SW 1271 (cell line): ENCODE measurements at places on chromosomes 3 and 15.

DNA sequence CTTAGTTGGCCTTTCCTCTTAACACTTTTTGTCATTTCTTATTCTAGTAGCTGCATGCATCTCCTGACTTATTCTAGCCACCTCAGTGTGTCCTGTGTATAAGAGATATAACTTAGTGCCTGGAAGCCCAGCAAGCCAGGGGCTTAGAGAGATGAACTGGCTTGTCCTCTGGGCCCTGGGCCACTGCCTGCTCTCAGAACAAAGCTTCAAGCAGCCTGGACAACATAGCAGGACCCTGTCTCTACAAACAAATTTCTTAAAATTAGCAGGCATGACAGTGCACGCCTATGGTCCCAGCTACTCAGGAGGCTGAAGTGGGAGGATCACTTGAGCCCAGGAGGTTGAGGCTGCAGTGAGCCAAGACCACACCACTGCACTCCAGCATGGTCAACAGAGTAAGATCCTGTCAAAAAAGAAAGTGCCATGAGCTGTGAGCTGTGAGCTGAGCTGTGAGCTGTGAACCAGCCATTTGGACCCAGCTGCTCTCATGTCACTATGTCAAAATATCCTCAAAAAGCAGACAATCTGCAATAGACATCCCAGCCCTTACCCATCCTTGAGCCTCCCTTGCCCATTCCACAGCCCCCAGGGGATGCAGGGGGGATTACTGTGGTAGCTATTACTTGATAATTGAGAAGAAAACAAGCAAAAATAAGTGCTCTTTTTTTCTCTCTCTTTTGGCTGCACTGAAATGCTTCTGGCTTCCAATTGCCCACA lies 174.5 kb downstream of the OPA1 start:
- DNase-seq: no peak

- no peak for DNase-seq
Measured at GRCh38 chr3:10887015-10887414, 71.0 kb downstream of the SLC6A11 start.

DNA sequence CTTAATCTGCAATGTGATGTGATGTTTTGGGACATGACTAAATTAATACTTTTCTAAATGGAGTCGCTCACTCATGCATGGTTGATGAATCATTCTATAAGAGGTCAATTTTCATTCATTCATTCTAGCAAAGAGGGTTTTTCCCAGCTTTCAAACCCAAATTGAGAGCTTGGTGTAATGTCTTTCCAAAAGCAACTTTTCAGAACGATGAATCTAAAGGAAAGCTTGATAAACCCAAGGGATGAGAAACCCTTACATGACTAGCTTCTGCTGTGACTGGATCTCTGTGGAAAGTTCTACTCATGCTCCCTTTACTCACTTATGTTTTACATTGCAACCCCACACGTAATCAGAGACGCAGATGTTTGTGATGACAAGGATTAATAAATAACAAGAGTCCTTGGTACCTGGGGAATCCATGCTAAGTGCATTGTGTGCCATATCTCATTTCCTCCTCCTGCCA lies 47.7 kb downstream of the PDZRN3 start:
- no peak for DNase-seq

DNA sequence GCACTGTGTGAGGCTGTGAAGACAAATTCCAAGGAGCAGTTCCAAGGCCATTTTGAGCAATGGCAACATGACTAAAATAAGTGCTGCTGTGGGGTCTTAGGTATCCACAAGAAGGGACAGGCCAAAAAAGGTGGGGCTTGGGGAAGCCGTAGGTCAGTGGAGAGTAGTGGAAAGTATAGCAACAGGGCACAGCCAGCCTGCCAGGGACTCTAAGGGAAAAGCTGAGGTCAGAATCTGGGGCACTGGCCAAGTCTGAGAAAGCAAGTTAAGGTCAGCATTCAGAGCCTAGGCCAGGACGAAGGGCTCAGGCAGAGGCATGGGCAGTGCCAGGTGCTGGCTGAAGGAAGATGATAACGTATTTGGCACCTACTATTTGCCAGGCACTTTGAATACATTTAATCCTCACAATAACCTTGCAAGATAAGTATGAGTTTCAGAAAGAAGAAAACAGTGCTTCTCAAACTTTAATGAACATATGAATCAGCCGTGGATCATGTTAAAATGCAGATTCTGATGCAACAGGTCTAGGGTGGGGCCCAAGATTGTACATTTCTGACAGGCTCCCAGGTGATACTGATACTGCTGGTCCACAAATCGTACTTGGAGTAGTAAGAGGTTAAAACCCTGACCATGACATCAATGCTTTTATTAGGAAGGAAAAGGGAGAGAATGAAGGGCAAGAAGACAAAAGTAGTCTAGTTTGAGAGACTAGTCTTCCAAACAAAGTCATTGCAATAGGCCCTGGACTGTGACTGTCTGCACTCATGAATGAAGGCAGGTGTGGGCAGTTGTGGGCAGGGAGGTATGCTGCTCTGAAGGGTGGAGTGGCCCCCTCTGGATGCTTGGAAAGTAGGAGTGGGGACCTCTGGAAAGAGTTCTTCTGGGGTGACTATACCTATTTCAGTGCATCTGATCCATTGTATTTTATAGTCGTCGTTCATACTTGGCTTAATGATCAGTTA lies 106.3 kb upstream of the ANKRD28 start:
- no peak for DNase-seq

DNA sequence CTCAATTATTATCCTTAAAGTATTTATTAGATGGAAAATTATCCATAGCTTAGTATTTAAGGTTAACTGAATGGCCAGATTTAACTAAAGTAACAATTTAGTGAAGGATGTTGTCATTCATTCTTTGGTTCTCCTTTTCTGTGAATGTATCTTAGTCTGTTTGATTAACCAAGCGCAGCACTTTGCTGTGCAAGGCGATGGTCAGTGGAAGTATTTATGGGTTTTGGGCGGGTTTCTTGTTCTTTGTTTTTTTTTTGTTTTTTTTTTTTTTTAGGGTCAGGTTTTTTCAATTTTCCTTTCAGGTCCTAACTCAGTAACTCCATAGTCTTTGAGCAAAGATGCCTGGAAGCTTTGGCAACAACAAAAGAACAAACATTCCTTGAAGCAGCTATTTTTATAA lies 328.8 kb downstream of the PTPRG start:
- no peak for DNase-seq

DNA sequence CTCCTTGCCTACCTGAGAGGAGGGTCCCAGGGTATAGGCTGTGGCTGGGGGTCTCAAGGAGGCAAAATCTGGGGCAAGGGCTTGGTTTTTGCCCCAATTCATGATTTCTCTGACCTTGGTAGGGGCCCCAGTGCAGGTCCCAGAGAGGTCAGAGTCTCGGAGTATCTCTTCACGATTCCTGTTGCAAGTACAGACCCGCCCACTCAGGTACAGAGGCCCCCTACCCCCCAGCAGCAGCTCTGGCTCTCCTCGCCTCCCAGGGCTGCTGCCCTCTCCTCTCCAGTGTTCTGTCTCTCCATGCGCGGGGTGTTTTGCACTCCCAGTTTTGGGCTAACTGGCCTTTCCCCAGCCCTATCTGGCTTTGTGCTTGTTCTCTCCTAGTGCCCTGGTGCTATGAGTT lies 5.4 kb upstream of the JMJD7 start:
- no peak for DNase-seq

DNA sequence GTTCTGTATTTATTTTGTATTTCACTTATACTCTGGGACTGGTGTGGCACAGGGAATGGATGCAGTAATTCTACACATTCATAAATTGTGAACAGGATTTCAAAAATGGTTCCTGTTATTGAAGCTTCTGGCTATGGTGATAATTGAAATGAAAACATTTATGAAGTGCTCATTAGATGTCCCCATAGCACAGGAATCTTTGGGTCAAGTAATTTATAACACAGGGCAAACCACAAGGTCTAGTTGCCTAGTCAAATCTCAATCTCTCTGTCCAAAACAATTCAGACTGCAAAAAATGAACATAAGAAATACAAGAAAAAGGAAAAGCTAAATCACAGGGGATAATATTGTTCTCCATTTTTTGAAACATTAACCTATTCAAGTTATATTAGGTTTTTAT lies 117.5 kb upstream of the PTPRG start:
- DNase-seq: no peak

DNA sequence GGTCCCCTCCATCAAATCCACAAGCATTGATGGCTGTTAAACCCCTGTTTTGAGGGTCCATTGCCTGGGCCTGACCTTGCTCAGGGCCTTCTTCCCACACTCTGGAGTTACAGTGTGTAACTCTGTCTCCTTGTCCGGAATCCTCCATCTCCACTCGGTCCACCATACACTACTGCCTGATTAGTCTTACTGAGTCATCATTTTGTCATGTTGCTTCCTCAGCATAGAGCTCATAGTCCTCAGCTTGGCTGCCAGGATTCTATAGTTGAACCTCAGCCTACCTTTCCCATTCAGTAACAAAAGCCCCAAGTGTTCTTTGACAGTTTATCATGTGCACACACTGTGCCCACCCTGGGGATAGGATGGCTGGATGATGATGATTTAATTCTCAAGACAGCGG lies 113.0 kb downstream of the PDE8A start:
- no peak for DNase-seq

GRCh38 chr3:18208091-18208490 lies 217.0 kb downstream of the SATB1 start:
- no peak for DNase-seq

DNA sequence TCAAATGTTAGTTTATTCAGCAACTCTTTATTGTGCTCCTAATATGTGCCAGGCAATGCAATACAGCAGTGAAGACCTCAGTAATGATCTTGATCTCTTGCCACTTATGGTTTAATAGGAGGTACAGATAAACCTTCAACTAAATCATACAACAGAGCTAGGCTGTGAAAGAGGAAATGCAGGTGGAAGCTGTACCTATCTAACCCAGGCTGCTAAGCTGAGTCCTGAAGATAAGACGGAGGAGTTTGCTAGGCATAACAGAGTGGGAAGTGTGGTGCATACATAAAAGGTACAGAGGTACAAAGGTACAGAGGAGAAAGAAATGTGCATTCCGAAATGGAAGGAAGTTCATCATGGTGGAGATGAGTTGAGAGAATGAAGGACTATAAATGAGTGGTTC lies 35.0 kb downstream of the KBTBD8 start:
- no peak for DNase-seq

DNA sequence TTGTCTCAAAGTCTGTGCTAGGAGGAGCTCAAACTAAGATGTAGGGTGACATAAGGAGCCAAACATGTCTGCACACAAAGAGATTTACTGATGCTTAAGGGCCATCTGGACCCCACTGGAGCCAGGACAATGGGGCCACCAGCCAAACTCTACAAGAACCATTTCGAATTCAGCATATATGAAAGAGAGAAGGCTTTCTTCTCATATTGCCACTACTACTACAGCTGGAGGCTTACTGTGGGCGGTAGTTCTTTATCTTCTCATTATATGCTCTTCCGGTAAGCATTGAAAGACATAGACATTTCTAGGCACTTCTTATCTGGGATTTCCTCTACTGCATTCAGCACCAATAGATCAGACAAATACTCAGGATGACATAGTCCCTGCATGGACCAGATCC lies 404.4 kb upstream of the PROK2 start:
- no peak for DNase-seq

DNA sequence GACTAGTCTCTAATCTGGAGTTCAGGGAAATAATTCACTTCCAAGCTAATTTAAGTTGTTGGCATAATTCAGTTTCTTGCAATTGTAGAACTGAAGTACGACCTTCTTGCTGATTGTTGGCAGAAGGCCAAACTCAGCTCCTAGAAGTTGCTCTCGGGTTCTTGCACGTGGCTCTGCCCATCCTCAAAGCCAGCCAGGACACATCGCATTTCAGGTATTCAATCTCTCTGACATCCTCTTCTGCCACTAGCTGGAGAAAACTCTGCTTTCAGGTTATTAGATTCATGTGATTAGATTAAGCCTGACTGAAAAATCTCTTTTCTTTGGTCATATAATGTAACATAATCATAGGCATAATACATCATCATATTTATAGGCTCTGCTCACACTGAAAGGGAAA lies 362.0 kb downstream of the ZPLD1 start:
- no peak for DNase-seq

GRCh38 chr3:111961461-111962164 lies 17.2 kb upstream of the ABHD10 start:
- no peak for DNase-seq

DNA sequence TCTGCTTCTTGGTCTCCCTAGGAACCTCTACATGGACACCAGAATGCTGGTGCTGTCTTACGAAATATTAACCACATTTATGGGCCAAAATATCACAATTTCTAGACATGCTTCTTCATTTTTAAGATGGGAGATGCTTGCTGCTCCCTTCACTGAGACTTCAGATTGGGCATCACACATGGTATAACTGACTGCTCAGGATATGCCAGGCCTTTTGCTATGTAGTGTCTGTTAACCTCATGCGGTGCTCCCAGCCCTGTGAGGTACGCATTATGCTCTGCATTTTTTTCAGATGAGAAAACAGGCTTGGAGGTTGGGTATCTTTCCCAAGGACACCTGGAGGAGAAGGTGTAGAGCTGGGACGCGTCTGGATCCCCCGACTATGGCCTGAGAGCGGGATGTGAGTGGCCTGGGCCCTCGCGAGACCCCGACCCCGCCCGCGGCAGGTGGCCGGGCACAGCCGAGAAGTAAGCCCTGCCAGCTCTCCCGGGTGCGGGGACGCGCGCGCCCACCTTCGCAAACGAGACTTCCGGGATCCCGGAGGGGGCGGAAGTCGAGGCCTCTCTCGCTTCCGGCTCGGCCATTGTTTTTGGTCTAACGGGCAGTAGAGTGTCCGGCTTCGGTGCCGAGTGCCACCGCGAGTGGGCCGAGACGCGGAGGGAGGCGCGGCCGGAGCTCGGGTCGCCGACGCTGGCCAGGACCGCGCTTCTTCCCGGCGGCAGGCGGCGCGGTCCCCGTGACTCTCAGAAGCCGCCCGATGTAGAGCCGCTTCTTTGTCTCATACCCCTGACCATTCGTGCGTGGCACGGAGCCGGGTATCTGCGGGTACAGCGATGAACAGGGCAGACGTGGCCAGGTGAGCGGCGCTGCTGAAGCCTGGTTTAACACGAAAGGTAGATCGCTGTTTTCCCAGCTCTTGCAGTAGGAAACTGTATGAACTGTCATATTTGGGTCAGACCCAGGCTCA lies at the start of gene ZKSCAN7:
Gene ZKSCAN7 (plus strand): TSS at position 568 of the 967 bp plus-strand sequence. CDS start 1,855 bp downstream, outside the sequence.
- peak; percentile 4 for DNase-seq

GRCh38 chr3:57805266-57805665 lies 49.2 kb downstream of the SLMAP start:
- no peak for DNase-seq

GRCh38 chr15:68696414-68697363 lies 117.9 kb downstream of the CORO2B start:
- DNase-seq: no peak

DNA sequence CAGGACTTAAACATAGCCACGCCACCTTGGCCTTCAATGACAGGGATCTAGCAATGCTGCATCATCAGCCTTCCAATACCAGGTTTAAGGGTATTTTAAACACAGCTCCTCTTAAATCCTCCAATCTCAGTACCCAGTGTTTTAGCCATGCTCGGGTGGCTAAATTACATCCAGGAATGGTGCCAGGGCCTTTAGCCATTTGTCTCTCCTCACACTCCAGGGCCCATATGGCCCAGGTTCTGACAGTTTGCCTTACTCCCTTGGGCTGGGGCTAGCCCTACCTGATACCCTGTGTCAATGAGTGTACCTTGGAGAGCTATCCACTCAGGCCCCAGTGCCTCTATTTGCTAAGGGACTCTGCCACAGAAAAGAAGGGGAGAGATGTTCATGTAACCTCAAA lies 29.4 kb downstream of the ZNF589 start:
- DNase-seq: no peak

GRCh38 chr15:55366981-55367380 lies 41.2 kb downstream of the CCPG1 start:
- no peak for DNase-seq

GRCh38 chr3:83968356-83968755 lies 990.4 kb upstream of the CADM2 start:
- no peak for DNase-seq

GRCh38 chr3:197802779-197803459 lies 11.9 kb downstream of the LRCH3 start:
- no peak for DNase-seq
